ENCODE measurements at places on chromosomes 3 and 15. TPM values are rescaled to one million over a fixed set of nuclear protein-coding genes. Genes with fewer than 3 reads are reported as not detected.

DNA sequence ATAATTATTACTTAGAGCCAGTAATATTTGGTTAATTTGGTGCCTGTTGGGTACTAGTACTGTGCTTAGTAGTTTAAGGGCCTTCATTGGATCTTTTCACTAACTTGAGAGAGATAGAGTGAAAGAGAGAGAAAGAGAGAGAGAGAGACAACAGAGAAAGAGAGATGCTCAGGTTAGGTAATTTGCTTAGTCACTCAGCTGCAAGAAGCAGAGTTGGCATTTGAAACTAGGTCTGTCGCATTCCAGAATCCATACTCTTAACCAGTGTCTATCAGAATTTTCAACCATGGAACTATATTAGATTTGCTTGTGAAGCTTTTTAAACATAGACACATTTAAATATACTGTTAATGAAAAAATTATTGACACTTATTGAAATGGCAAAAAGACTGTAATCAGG lies 31.1 kb upstream of the NUDT16 start:
- no peak for DNase-seq

- DNase-seq, result no peak
These were observed 349 bp downstream of the PPIB start for GRCh38 chr15:64162478-64162868.

- DNase-seq, result no peak
These were observed 56.8 kb upstream of the CACNA2D3 start for GRCh38 chr3:54065586-54065985.

DNA sequence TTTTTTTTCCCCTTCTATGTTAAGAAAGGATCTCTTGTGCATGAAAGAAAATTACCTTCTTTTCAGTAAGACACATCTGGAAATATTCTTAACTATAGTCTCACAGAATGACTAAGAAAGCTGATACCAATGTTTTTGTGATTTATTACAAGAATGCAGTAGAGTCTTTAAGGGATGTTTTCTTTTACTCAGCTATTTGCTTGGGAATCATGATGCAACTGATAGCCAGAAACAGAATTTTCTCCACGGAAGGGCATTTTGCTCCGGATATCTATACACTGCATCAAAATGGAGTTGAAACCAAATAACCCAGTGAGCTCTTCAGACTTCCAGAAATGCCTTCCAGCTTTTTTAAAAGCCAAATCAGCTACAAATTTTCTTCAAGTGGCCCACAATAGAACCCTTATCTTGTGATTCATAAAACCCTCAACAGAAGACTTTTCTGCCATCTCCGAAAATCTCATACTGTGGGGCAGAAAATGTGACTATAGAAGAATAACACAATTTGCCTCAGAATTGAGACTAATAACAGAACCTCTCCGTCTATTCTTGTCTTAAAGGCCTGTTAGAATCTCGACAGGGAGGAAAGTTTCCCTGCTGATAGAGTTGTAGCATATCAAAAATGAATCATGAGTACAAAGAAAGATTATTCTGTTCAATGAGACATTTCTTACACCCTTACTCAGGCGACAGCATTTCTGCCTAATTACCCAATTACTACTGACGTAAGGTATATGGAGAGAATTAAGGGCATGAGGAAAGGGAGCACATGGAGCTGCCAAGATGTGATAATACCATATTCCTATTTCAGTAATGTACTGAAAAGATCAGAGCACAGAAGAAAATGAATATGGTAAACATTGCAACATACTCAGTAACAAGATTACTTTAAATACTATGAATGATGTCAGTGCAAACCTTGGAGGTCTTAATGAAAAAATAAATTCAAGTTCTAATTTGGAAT lies 900.1 kb downstream of the ROBO1 start:
- no peak for DNase-seq

DNA sequence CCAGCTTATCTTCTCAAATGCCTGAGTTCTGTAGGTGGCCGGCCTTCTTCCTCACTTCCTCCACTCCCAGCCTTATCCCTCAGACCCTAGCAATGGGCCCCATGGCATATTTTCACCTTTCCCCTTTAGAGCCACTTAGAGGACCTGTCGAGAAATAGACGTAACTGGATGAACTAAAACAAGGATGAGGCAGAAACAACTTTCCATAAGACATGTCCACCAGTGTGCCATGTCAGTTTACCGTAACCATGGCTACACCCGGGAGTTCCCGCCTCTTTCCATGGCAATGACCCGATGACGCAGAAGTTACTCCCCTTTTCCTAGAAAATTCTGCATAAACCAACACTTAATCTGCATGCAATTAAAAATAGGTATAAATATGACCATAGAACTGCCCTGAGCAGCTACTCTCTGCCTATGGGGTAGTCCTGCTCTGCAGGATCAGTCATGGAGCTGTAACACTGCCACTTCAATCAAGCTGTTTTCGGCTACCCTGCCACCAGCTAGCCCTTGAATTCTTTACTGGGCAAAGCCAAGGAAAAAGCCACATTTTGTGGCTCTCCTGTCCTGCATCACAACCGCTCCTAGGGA lies 55.1 kb upstream of the ZBTB38 start:
- DNase-seq, result no peak

C3orf20 gene
- total RNA-seq, result 0.28 TPM

Data from prostate gland (tissue), 2 donors.